ENCODE measurements at places on chromosomes 3 and 15. TPM values are rescaled to one million over a fixed set of nuclear protein-coding genes. Genes with fewer than 3 reads are reported as not detected.

Gene PPCDC
- total RNA-seq: 8.9 TPM

DNA sequence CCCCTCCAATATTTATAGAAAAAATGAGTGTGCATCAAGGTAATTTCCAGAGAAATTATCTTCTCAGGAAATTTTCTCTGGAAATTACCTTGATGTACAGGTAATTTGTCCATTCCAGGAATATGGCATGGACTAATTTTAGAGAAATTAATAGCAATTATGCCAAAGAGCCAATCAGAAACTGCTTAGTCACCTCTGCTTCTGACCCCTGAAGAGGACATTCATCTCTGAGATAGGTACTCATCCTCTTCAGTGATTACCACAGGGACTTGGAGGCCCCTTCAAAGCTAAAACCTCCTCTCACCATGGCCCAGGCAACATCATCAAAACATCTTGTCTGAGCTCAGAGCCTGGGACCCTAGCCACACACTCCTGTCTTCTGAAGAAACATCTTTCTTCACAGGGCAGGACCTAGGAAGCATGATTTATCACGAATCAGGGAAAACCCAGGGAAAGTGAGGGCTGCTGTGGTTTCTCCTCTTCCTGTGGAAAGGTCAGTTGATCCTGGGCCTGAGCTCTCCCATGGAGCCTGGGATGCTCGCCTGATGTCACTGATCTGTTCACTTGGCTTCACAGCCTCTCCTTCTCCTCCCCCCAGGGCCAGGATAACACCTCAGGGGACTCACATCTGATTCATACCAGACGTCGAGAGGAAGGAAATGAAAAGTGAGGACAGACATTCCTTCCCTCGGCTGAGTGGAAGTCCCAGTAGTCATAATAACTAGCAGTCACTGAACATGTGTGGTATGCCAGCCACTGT, 210.5 kb downstream of the DTWD1 start:
- no peaks in the 10 kb centered on the region for H3K27me3 ChIP-seq
- no peaks in the 10 kb centered on the region for H3K36me3 ChIP-seq
- no peak overlapping the region for H3K4me3 ChIP-seq
- DNase-seq: no peak
- H3K4me1 ChIP-seq: no peaks in the 10 kb centered on the region

- no peak for DNase-seq
- H3K27me3 ChIP-seq: no peaks in the 10 kb centered on the region
- H3K36me3 ChIP-seq: no peaks in the 10 kb centered on the region
- no peaks in the 10 kb centered on the region for H3K4me1 ChIP-seq
Observed at GRCh38 chr3:64586952-64587351, 100.8 kb downstream of the ADAMTS9 start.

GRCh38 chr15:100914876-100915275, 4.3 kb upstream of the LRRK1 start:
- H3K36me3 ChIP-seq: no peaks in the 10 kb centered on the region
- no peaks in the 10 kb centered on the region for H3K27me3 ChIP-seq
- no peak overlapping the region for H3K4me3 ChIP-seq
- DNase-seq: no peak

Gene HIGD2B
- not detected for total RNA-seq

DNA sequence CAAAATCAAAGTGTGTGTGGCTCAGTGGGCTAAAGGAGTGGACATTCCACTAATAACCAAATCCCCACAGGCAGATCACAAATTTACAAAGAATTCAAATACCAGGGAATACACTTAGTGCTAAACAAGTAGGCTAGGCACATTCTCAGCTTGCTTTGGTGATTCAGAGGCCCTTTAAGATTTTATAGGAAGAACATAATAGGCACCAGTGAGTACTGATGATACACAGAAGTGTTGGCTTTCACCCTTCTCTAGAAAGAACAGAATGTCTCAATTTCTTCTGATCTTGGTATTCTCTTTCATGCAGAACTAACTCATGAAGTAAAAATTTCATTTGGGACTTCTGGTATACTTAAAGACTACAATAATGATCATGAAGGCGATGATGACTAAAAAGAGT, 55.0 kb downstream of the POLR2M start:
- H3K4me3 ChIP-seq: no peak overlapping the region
- no peak for DNase-seq
- H3K27ac ChIP-seq: no peak overlapping the region
- H3K27me3 ChIP-seq: no peaks in the 10 kb centered on the region
- H3K4me1 ChIP-seq: no peaks in the 10 kb centered on the region
- no peaks in the 10 kb centered on the region for H3K36me3 ChIP-seq

Gene SH2D7
- not detected for total RNA-seq

DNA sequence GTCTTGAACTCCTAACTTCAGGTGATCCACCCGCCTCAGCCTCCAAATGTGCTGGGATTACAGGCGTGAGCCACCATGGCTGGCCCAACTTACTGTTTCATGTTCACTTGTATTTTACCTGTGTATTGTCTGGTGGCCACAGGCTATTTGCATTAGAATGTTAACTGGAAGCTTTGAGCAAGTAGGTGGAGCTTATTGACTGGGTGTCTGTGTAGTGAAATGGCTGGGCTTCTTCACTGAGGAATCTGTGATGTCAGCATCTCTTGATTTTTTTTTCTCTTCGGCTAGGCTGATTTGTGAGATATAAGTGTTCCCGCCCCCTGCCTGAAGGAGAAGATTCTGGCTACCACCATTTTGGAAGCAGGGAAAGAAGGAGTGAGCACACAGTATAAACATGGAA, 237.8 kb upstream of the PEX5L start:
- DNase-seq: no peak
- H3K27ac ChIP-seq: no peak overlapping the region
- H3K36me3 ChIP-seq: no peaks in the 10 kb centered on the region
- H3K4me3 ChIP-seq: no peak overlapping the region
- H3K27me3 ChIP-seq: no peaks in the 10 kb centered on the region

Gene NAA50
- total RNA-seq: 56.0 TPM

Gene ETV5
- total RNA-seq: 15.8 TPM

Gene CERS3
- total RNA-seq: not detected

DNA sequence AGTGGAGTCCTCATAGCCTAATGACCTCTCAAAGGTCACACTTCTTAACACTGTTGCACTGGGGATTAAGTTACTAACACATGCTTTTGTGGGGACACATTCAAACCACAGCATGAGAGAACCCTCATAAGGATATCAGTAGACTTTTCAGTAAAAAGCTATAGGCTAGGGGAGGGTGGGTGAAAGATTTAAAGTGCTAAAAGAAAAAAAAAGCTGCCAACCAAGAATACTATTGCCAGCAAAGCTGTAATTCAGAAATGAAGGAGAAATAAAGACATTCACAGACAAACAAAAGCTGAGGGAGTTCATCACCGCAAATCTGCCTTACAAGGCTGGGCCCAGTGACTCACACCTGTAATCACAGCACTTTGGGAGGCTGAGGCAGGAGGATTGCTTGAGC, 50.4 kb upstream of the PRSS50 start:
- DNase-seq: no peak
- no peaks in the 10 kb centered on the region for H3K27me3 ChIP-seq
- H3K36me3 ChIP-seq: no peaks in the 10 kb centered on the region
- H3K4me3 ChIP-seq: no peak overlapping the region
- H3K27ac ChIP-seq: no peak overlapping the region
